ENCODE measurements at places on chromosomes 2 and 18.
A peak's percentile ranks its signal among the peaks of the same experiment; 100 is the strongest.

DNA sequence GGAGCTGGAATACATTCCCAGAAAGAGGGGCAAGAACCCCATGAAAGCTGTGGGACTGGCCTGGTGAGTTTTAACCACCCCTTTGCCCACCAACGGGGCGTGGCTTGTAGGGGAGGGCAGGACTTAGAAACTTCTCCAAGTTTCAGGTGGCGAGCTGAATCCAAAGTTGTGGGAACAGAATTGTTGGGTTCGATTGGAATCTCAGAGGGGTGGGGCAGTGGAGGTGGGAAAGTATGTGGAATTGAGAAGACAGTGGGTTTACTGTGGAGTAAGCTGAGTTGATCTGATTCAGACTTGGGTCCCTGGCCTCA lies 1.1 kb downstream of the PNKD start:
- no peak for DNase-seq

GRCh38 chr2:215028231-215028630 lies 110.2 kb downstream of the ABCA12 start:
- peak; percentile 74 for DNase-seq

- DNase-seq = peak; percentile 2
Observed at GRCh38 chr2:190407662-190408537, at the start of gene MFSD6. Gene MFSD6 (plus strand): TSS chr2:190408355. CDS start chr2:190436030, 27,675 bp downstream.

- DNase-seq = no peak
Observed at GRCh38 chr2:75180476-75180875, 18.8 kb downstream of the TACR1 start.

DNA sequence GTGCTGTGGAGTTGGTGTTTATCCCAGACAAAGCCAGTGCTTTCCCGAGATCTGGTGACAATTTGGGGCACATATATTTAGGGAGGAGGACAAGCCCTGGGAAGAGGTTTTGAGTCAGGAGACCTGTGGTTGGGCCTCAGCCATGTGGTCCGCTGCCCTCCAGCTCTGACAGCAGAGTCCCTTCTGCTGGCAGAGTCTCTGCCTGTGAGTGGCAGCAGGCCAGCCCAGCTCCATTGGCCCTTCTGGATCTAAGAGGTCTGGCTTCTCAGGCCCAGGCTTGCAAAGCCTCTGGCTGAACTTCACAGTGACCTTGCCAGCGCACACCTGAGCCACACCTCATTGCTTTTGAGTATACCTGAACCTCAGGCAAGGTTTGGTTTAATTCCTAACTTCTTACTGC lies 115.3 kb downstream of the BCL2L11 start:
- DNase-seq = no peak

- DNase-seq = no peak
Observed at GRCh38 chr18:26656431-26656943, 108.1 kb upstream of the KCTD1 start.
